ENCODE measurements at places on chromosomes 3 and 15.

DNA sequence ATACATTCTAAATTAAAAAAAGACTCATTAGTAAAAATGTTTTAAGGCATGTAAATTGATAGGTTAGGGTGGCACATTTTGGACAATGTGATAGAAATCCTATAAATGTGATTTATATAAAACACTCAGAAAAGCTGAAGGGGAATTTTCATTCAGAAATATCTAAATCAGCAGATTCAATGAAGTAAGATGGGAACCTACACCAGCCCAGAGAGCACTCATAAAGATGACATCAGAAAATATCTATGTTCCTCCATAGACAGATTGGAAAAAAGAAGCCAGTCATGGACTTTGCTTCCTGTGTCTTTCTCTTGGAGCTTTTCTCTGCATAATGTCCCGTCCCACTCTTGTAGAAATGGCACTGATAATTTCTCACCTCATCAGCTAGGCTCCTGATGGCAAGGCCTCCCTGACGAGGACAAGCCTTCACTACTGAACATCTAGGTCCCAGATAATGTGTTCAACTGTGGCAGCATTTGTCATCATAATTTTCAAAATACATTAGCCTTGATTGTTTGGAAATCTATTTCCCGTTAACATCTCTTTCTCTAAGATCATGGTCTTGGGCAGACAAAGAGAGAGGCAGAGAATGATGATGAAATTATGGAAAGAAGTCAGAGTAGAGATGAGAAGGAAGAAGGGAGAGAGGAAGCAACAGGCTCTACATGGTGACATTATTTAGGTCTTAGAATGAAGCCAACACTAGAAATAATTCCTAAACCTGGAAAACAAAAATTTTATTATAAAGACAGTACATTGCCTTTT is 354.4 kb downstream of the NTRK3 start:
- no peak for DNase-seq

DNA sequence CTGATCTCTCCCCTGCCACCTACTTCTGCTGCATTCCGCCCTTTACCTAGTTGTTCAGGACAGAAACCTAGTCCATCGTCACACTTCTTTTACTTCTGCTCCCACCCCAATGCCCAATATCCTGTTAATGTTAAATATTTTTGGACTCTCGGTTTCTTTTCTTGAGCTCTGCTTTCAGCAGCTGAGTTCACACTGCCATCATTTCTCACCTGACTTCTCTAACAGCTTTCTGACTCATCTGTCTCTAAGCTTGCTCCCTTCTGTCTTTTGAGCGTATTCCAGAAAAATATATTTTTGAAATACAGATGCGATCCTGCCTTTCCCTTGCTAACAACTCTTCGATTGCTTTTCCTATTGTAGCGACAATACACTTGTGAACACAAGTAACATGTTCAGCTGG is 183.4 kb downstream of the KLHL25 start:
- no peak for DNase-seq

DNA sequence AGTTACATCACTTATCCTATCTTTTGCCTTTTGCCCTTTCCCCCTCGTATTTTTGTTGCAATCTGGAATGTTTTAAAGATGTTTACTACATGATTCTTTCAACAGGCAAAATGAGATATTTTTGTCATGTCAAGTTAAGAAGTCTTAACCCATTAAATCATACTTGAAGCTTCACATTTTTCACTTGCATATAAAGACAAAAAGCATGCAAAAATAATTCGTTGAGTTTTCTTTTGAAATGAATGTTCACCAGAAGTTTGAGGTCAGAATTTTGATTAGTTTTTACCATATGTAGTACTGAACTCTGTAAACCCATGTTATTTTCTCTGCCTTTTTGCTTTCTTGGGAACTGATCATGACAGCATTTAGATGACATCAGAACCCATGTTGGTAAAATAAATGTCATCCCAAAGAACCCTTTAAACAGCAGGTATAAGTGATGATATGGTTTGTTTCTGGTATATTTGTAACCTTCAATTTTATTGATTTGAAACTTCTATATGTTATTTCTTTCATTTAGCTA is 188.5 kb downstream of the GHSR start:
- DNase-seq: no peak

DNA sequence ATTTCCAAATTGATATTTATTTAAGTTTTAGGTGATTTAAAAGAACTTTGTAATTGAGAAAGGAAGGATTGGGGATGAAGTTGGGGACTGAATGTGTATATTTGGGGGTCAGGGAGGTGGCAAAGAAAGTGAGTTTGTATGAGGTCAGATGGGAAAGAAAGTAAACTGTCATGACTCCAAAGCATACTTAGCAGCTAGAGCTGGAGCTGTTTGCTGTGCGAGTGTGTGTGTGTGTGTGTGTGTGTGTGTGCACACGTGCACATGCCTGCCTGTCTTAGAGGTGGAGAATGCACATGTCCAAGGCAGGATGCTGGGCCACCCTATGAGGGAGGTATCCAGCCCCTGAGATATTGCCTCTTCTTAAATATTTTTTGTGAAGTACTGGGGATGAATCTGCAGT is 21.0 kb downstream of the BOC start:
- no peak for DNase-seq

All from NCI-H1092 treated with DMSO at 0.1 percent for 48 hours (cell line).